ENCODE measurements at places on chromosomes 1 and 21.

DNA sequence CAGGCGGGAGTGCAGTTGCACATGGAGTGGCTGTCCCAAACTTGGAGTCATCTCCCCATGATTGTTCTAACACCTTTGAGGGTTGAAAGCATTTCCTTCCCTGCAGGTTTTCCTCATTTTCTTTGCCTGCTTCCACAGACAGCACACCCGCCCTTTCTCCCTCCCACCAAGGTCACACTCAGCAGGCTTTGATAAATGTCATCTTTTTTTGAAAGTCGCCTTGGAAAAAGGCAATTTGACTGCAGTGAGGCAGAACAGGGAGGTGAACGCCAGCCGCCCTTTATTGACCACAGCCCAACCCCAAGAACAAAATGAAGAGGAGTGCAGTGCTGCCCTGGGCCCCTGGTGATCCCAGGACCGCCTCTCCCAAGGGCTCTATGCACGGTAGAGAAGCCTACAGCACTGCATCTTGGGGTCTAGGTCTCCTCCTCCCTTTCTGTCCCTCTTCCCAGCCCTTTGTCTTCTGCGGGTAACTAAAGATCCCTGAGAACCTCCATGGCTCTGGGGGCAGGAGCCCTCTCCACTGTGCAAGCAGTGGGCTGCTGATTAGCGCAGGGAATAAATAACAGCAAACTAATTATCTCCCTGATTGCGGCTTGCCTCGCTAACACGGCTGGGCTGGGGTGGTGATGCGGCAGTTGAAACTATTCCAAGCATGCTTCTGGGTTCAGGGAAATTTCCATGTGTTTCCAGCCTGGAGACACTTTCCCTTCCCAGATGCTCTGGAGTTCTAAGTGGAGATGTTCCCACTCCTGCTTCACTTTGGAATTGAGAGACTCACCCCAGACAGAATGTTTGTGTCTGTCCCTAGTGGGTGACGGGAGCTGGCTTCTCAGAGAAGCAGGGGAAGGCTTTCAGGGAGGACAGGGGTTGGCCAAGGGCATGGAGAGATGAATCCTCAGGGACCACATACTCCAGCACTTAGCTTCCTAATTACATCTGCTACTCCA lies 11.8 kb upstream of the AMIGO1 start:
- DNase-seq, result no peak

- no peak for DNase-seq
Observed at GRCh38 chr21:28235169-28235895, 757.3 kb downstream of the LTN1 start.

DNA sequence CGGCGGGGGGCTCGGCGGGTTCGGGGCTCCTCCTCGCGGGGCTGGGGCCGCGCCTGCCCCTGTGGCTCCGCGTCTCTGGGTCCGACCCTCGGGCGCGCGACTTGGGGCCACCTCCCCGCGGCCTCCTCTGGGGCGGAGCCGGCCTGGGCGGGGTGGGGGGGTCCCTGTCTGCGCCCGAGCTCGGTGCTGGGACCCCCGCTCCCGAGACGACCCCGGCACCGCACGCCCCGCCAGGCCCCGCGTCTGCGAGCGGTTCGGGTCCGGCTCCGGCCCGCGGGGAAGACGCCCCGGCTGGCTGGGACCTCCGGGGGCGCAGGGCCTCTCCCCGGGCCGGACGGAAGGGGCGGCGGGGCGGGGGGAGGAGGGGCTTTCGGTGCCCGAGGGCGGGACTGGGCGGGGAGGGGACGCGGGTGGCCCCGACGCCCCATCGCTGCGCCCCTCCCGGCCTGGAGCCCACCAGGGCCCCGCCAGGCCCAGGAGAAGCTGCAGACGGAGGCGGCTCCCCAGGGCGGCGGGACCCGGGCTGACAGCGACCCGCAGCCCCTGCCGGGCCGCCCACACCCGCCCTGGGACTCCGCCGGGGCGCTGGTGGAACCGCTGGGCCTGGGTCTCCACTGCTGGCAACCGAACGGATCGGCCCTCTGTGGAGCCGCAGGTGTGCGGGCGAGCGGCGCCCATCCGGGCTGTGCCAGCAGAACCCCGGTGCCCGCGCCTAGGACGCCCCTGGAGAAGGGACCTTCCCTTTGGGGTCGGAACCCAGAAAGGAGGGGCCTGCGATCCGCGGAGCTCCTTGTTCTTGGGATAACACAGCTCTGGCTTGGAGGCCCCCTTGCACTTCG lies 610 bp downstream of the COL6A2 start:
- no peak for DNase-seq

- DNase-seq, result no peak
Observed at GRCh38 chr1:15662477-15662876, 21.6 kb upstream of the PLEKHM2 start.

DNA sequence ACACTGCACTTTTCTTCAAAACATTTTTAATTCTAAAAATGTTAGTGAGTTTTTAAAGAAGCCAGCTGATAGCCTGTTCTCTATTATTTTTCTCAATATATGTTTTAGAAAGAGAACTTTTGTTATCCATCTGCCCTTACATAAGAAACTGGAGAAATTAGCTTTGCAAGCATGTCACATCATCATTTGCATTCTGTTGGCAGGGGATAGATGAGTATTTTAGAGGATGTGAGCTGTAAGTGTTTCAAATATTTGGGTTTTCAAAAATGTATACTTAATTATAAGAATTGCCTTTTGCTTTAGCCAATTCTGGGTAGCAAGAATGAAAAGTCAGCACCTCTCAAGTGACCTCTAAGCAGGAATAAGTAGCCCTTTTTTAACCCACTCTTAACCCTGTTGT lies 7.4 kb downstream of the NFIA start:
- no peak for DNase-seq

- no peak for DNase-seq
Observed at GRCh38 chr21:36579898-36580297, 100.0 kb upstream of the CLDN14 start.

GRCh38 chr1:229065613-229066012 lies 205.3 kb upstream of the RAB4A start:
- DNase-seq, result no peak

DNA sequence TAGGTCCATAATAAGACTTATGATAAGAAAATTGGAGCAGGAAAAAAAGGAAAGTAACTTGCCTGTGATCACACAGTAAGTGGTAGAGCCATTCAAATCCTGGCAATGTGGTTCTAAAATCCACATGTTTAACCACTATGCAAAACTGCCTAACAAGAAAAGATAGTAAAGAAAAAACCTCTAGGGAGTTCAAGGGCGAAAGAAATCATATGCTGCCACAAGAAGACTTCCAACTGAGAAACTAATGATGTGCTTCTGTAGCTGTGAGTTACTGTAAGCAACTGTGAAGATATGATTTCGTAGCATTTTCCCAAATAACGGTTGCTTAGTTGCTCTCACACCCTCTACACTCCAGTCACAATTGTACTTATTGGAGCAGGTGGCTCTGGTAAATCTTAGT lies 20.9 kb upstream of the LYPLAL1 start:
- no peak for DNase-seq

DNA sequence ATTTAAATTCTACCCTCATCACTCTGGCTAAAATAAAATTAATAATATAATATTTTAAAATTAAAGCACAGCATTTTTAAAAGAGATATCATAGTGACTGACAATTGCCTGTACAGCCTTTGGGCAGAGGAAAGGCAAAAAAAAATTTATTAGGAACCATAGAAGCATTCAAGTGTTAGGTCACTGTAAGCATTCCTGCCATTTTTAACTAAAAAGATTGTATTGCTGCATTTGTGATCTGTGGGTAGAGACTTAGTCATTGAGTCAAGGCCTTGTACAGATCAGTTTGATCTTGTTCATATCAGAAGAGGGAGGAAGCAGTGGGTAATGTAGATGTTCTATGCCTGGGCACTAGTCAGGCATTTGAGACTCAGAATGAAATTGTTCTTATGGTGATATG lies 109.9 kb downstream of the LYPLAL1 start:
- DNase-seq, result no peak

DNA sequence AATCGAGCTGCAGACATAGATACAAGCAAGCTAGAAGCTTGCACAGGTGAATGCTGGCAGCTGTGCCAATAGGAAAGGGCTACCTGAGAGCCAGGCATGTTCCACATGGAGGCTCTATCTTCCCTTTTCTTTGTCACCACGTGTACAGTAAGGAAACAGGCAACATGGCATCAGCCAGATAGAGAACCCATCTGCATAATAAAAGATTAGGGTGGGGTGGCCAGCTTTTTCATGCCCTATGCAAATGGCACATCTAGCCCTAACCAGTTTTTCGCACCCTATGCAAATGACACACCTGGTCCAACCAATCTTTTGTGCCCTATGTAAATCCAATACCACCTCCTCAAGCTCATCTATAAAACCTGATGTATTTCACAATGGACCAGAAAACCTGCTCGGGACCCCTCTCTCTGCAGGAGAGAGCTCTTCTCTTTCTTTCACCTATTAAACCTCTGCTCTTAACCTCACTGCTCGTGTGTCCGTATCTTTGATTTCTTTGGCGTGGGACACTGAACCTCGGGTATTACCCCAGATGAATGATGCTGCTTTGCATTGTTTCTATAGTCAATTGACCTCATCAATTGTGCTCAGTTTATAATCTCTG lies 93.9 kb downstream of the SLC30A10 start:
- DNase-seq, result peak; percentile 81

- no peak for DNase-seq
Observed at GRCh38 chr1:118483245-118484006, 298.4 kb upstream of the SPAG17 start.

DNA sequence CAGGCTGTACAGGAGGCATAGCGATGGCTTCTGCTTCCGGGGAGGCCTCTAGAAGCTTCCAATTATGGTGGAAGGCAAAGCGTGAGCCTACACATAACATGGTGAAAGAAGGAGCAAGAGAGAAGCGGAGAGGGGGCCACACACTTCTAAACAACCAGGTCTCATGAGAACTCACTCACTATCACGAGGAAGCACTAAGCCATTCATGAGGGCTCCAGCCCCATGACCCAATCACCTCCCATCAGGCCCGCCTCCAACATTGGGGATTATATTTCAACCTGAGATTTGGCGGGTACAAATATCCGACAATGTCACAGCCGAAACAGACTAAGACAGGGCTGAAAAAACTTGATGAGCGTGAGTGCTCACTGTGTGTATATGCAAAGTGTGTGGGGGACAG lies 89.3 kb upstream of the CNIH3 start:
- DNase-seq, result peak; percentile 59

DNA sequence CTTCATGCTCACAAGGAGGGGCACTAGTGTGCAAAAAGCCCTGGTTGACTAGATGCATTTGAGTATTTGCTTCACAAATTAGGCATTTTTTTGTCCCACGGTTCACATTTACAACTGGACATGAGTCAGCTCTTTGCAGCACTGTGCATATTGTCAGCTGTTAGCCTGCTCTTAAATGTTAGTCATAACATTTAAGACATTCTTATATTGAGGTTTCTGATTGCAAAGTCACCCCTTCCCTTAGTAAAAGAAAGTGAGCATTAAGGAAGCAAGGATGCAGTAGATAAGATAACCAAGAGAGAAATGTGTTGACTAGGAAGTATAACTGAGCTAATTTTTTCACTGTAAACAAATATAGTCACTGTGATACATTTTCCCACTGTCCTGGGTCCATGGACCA lies 132.6 kb upstream of the CTTNBP2NL start:
- DNase-seq, result no peak

DNA sequence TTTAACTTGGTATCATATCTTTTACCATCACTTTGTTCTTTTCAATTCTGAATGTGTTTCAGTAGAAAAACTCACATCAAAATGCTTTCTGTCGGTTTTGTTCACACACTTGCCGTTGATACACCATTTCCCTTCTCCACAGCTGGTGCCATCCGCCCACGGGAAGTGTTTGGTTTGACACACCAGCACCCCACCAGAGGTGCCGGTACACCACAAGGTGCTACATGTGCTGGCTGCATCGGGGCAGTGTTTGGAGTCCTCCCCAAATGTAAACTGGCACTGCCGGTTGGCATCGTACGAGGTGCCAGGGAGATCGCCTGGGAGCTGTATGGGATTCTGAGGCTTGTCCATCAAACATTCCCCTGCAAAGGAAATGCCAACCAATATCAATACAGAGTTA lies 5.0 kb downstream of the ADAMTS1 start:
- no peak for DNase-seq

DNA sequence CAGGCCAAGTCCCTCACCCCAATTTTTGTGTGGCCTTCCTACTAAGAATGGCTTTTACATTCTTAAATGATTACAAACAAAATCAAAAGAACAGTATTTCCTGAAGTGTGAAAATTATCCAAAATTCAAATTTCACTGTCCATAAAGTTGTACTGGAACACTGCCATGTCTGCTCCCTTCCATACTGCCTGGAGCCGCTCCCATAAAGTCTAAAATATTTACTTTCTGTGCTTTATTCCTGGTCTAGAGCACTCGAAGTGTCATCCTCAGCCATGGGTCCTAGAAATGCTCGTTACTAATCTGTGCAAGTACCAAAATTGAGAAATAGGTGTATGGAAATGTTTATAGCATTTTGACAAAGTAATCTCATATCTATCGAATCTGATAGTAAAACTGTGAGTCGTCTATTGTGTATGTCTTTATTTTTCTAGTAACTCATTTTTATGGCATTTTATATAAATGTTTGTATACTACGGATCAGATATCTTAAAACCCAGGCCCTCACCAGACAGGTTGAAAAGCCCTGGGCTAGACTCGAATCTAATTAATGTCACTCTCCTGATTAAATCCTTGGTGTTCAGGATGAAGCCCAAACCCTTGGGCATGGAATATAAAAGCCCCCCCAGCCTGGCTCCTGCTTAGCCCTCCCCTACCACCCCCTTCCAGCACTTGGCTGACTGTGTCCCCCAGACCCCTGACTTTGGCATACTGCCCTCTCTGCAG lies 4.9 kb downstream of the LBR start:
- no peak for DNase-seq

DNA sequence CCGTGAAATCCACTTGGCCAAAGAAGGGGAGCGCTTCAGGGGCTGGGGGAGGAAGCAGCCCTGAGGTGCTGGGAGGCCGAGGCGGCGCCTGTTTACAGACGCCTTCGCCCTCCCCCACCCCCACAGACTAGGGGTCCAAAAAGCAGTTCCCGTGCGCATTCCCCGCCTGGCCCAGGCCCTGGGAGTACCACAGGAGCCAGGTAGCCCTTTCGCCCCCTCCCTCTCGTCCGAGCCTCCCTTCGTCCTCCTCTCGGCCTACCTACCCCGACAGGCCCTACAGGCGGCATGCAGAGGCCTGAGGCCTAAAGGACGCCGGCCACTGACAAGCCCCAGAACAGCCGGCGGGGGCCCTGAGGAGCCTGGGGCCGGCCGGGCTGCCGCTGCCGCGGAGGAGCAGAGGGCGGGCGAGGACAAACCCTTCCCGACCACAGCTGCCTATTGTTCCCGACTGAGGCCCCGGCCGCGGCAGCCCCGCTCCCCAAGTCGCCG lies 522 bp downstream of the RC3H1 start:
- DNase-seq, result peak; percentile 83

- no peak for DNase-seq
Observed at GRCh38 chr1:234168061-234168724, 205.1 kb upstream of the COA6 start.

- DNase-seq, result no peak
Observed at GRCh38 chr1:31943546-31944184, 5.5 kb upstream of the PTP4A2 start.

Measured in NCI-H526 treated with DMSO at 0.1 percent for 48 hours (cell line).